ENCODE measurements at places on chromosomes 7 and 10. TPM values are rescaled to one million over a fixed set of nuclear protein-coding genes. Genes with fewer than 3 reads are reported as not detected.

- peak; percentile 44 for DNase-seq
Observed at GRCh38 chr7:142496545-142496991, 238.7 kb upstream of the PRSS58 start.

GRCh38 chr10:86523348-86523747, 1.8 kb upstream of the WAPL start:
- no peak for DNase-seq

DNA sequence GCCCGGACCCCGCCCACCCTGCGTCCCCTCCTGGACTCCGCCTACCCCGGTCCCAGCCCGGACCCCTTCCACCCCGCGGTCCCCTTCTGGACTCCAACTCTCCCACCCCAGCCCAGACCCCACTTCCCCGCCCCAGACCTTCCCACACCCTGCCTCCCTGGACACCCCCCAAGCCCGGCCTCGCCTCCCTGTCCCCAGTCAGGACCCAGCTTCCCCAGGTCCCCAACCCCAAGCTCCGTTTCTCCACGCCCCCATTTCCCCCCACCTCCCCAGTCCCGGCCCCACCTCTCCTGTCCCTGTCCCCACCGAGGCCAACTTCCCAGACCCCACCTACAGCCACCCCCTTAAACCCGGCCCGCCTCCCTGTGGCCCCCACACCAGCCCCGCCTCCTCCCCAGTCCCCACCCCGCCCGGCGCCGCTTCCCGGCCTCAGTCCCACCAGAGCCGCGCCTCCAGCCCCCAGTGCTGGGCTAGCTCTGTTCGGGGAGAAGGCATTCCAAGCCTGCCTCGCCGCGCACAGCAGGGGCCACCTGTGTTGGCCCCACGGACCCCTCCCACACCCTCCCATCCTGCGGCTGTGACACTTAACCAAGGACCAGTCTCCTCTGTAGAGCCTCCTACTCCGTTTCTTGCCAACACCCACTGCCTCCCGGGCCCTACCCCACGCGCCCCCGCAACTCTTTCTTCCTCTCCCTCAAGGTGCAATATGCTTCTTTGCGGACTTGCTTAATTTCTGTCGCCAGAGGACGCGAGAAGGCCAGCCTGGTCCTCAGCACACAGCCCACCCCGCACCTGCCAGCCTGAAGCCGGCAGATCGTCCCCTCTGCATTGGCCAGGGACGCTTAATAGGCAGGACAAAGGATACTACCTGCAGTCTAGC, 736 bp upstream of the ITIH5 start:
- DNase-seq: no peak

DNA sequence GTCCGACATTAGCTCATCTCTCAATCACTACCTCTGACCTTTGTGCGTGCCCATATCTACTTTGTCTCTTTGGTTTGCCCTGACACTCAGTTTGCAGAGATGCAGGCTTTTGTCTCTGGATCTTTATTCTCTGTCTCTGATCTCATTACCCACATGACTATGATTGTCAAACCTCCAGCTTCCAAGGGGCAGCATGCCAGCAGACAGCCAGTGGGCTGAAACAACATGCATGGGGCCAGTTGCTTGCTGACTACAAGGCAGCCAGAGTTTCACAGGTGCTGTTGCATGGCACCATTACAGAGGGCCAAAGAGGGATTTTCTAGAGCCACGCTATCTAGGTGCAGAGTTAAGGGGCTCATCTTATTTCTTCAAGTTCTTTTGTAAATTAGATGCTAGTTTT, 146.2 kb downstream of the SPAG6 start:
- no peak for DNase-seq

- DNase-seq: no peak
Observed at GRCh38 chr10:51716981-51717380, 17.6 kb upstream of the CSTF2T start.

DNA sequence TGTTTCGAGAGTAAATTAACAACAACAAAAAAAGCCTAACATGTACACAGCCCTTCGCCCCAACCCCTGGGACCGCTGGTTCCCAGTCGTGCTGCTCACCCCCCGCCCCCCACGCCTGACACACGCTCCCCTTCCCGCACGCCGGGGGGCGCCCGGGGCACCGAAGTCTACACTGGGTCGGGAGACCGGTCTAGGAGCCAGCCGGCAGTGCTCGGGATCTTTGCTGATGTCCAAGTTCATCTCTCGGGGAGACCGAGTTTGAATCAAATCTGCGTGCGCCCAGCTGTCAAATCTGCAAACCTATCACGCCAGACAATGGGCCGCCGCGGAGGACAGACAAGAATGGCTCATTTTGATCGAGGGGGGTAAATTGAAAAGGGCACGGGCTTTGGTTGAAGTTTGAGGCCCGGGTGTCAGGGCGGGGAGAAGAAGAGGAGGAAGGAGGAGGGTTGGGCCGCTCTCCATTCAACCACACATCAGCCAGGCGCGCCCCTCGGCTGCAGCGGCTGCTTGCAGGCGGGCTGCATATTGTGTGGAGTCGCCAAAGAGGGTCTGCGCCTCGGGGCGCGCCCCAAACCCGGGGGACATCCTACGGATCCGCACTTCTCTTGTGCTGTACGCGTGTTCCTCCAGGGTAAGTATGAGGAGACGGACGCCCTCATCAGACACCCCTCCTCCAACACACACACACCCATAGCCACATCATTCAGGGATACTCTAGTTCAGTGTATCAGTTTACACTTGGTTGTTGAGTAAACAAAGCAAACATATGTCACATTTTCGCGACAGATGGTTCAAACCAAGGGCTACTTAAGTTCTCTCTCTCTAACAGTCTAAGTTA, 1.3 kb upstream of the GFRA1 start:
- DNase-seq: peak; percentile 77

- no peak for DNase-seq
Observed at GRCh38 chr7:111098011-111098925, 7.3 kb downstream of the LRRN3 start.

The SPDYE2 gene
- polyA plus RNA-seq: 12.2 TPM

- DNase-seq: no peak
Observed at GRCh38 chr7:39721919-39722597, 98.7 kb downstream of the RALA start.

- no peak for DNase-seq
Observed at GRCh38 chr10:31004611-31005193, 27.0 kb downstream of the ZNF438 start.

DNA sequence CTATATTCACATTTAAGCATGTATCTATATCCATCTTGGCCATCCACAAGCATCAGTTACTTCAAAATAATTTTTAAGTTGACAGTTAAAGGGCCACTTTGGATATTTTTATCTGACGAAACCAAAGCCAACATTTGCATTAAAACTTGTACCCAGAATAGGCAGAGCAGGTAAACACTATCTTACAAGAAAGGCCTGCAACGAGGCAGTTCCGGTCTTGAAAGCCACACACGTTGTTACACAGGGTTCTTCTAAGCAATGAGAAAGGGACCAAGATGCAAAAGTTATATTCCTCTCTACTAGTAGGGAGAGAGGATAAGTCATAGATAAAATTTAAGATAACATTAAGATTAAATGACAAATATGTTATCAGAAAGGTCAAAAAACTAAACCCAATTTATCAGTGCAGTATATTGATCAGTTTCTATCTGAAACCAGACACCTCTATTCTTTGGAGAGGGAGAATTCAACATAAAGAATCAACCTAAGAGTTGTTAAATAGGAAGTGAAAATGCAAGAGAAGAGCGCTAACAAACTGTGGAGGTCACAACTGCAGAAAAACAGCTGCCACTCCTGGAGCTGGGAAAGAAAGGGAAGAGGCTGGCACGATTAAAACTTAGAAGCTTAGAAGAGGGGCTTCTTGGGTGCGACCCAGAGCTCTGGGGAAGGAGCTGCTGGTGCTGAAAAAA, 701.3 kb downstream of the TNS3 start:
- DNase-seq: no peak

The CALML3 gene
- polyA plus RNA-seq: 0.38 TPM

GRCh38 chr10:32713560-32713959, 244.5 kb downstream of the ITGB1 start:
- no peak for DNase-seq

DNA sequence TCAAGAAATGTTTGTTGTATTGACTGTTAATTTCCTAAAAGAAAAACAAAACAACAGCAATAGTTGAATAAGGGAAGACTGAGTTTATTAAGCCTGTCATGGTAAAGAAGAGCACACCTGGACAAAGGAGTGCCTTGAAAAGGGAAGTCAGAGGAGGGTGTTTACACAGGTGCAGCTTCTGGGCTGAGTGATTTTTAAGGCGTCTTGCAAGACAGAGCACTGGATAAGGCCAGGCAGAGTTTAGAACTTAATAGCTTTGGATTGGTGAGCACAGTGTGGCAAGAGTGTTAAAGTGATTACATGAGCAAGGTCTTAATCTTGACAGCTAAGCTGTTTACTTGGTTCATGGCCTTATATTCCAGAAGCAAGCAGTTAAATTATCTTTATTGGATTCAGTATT, 423.2 kb downstream of the CNTNAP2 start:
- no peak for DNase-seq

The HIF1AN gene
- polyA plus RNA-seq: 41.6 TPM

DNA sequence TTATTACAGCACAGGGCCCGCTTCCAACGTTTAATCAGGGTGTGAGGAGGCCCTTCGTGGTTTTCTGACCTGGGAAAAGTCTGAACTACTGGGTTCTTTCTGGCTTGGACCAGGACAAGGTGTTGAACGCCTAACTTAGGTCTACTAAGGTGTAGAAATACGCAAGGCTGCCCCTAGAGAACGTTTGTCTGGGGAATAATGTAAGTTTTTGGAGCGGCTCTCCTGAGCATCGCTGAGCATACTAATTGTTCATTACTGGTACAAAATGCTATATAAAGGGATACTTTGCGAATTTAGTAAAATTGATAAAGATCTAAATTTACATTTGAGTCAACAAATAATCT, 32.4 kb upstream of the TOMM7 start:
- no peak for DNase-seq

The MMRN2 gene
- 21.5 TPM for polyA plus RNA-seq

- peak; percentile 57 for DNase-seq
Observed at GRCh38 chr10:71795248-71795647, 21.9 kb upstream of the VSIR start.

The EGFR gene
- 25.6 TPM for polyA plus RNA-seq

The NUDT13 gene
- 4.7 TPM for polyA plus RNA-seq

- peak; percentile 35 for DNase-seq
Observed at GRCh38 chr7:66330961-66331360, 125.8 kb downstream of the TPST1 start.

GRCh38 chr7:139557857-139558581, 34.5 kb downstream of the CLEC2L start:
- no peak for DNase-seq

DNA sequence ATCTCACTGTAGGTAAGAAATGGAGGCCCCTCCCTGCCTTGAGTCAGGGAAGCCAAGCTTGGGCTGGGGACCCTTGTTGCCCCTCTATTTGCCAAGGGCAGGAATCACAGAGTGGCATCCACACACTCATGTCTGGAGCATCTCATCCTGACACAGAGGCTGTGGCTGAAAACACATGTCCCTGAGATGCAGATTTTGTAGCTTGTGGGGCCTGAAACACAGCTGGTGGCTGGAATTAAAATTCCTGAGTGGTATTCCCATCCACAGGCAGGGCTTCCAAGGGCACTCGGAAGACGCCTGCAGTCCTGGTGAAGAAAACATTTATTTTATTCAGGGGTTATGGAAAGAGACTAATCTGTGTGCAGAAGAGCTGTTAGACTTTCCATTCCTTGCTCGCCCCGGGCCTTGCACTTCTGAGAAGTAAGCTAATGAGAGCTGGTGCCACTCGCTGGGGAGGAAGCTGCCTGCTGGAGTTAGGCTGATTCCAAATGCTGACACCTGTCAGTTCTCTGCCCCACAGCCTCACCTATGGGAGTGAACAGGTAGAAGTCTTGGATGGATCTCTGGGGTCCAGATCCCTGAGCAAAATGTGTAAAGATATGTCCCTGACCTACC, 36.0 kb downstream of the C10orf120 start:
- DNase-seq: no peak

DNA sequence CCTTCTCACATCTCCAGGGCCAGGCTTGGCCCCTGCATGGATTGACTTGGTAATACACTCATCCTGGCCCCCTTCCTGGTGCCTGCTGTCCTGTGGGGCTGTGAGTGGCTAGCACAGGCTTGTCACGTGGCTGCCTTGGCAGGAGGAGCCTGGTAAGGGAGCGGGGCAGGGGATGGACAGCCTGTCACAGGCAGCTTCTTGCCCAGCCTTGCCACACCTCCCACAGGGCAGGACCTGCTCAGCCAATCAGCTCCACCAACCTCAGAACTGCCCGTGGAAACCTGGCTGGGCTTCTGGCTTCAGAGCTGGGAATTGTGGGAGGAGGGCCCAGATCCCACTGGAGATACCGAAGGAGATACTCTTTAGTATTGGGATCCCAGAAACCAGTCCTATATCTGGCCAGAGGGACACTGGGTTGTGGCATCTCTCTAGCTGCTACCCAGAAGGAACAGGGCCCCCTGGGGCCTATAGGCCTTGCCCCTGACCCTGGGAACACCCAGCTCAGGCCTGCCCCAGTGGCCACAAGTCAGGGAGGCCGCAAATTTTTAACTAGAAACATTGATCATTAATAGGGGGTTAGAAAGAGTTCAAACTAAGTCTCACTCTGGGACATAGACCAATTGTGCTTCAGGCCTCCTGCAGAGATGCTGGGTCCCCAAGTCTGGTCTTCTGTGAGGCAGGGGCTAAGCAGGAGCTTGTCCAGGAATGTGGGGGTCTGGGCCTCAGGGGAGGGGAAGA, at the start of gene HOGA1:
Gene HOGA1 (plus strand): TSS at position 330 of the 738 bp plus-strand sequence. CDS start 315 bp downstream, at position 645.
- no peak for DNase-seq

DNA sequence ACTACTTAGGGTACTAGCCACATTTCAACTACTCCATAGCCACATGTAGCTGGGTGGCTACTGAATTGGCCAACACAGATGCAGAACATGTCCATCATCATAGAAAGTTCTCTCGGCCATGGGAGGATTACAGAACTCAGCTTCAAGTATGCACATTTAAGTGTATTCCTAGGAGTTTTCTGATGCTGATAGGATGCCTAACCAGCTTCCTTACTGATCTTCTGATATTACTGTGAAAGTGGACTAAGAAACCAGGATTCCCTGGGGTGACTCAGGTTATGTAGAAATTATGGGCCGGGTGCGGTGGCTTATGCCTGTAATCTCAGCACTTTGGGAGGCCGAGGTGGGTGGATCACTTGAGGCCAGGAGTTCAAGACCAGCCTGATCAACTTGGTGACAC, 125.5 kb downstream of the FRMD4A start:
- DNase-seq: no peak

The NRG3 gene
- 0.95 TPM for polyA plus RNA-seq

DNA sequence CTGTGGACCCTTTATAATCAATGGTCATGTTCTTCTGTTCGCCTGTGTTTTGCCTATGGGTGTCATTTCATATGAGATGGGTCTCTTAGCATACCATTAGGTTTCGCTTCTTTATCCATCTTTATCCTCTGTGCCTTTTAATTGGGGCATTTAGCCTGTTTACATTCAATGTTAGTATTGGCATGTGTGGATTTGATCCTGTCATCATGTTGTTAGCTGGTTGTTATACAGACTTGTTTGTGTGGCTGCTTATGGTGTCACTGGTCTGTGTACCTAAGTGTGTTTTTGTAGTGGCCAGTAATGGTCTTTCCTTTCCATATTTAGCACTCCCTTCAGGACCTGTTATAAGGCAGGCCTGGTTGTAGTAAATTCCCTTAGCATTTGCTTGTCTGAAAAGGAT, 90.3 kb downstream of the MYO3A start:
- no peak for DNase-seq
